Suppressor macrophage treated with lipopolysaccharide for 1 hour (primary cell): ENCODE measurements at places on chromosomes 13 and 19.

DNA sequence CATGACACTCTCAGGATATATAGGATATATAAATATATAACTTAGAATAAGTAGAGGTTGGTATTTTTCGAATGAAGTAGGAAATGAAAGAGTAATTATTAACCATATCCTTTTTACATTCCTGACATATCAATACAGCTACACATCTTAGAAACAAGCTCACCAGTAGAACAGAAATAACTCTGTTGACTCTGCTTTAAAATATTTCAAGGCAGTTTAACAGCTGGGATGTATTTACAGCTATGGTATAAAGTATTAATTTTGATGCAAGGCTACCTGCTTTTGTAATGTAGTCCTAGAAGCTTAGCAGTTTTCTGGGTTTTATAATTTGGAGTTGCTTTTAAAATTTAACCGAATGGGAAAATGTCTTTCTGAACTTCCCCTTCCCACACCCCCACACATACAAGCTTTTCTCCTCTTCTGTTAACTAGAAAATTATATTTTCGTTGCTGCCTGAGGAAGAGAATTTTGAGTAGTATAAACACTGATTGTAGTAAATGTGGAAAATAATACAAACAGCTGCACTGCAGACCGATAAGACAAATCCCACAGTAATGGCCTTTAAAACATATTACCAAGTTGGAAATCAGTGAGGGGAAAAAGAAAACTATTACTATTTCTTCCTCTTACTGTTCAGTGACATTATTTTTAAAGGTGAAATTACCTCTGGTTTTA is 147.7 kb downstream of the GGACT start:
- peak; percentile 8 for DNase-seq

GRCh38 chr13:88031980-88032559 is 360.9 kb downstream of the SLITRK5 start:
- peak; percentile 1 for DNase-seq

DNA sequence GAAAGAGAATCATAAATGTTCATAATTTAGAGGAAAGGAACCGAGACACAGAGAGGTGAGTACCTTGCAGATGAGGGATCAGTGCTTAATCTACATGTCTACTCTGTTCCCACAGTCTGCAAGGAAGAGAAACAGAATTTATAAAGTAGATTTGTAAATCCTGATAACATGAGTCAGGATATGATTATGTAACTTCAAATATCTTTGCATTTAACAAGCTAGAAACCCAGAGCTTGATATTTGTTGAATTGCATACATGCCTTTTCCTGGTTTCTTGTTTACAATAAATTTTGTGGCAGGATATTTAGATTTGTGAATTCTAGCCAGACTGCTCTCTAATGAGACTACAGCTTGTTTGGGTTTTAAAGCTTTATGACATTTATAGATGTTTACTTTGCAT is 219.2 kb downstream of the ENOX1 start:
- no peak for DNase-seq

DNA sequence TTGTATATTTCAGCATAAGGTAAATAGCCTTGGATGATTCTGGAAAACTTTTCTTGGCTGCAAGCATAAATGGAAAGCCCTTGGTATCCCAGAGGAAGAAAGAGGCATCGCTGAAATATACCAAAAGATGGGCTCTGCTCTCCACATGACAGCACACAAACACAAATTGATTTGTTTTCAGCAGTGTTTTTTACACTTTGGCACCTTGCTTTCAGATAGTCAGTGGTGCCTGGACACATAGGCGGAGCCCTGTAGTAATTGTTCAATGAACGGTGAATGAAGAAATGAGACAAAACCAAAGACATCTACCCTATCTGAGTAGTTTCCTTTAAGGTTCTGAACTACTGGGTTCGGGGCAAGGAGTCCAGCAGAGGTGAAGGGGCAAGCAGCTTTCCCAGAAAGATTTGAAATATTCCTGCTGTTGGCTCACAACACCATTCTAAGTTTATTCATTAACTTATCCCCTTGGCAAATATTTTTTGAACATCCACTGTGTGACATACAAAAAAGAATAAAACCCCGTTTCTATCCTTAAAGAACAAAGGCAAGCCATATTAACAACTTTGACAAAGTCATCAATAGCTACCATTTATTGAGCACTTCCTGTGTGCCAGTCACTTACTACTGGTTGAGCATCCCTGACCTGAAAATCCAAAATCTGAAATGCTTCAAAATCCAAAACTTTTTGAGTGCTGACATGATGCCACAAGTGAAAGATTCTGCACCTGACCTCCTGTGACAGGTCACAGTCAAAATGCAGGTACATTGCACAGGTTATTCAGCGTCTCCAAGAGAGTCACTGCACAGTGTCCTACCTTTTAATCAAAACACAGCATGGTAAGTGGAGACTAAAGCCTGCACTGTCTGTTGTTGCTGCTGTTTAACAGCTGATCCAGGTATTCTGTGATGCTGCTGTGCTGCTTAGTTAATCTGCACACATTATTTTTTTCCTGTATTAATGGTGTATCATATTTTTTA is 238.1 kb downstream of the DCLK1 start:
- DNase-seq, result no peak

DNA sequence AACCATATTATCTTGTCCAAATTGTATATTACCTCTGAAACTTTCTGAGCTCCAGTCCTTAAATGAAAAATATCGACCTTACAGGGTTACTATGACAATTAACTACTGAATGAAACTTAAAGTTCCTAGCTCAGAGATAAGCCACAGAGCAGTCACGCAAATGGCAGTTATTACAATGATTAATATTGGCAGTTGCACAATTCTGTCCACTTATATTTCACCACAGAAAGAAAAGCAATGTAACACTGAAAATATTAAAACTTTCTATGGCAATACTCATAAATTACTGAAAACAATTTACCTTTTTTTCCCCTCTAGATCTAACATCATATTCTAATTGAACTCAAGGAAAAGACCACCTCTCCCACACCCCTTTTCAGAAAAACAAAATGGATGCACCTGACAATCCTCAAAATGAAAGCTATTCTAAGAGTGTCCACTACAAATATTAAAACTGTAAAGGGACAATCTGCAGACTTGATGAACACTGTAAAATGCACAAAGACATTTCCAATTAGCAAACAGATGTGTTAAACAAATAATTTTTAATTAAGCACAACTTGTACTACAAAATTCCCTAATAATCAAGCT is 14.6 kb downstream of the LNX2 start:
- DNase-seq, result peak; percentile 29

DNA sequence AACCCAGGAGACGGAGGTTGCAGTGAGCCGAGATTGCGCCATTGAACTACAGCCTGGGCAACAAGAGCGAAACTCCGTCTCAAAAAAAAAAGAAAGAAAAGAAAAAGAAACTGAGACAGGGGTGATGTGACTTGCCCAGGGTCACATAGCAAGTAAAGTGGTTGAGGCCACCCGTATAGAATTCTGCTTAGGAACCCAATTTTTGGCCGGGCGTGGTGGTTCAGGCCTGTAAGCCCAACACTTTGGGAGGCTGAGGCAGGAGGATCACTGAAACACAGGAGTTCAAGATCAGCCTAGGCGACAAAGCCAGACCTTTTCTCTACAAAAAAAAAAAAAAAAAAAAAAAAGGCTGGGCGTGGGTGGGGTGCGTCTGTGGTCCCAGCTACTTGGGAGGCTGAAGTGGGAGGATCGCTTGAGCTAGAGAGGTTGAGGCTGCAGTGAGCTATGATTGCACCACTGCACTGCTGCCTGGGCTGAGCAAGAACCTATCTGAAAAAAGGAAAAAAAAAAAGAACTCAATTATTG is 1.3 kb downstream of the SNRPA start:
- peak; percentile 25 for DNase-seq
